NK-92 treated with Interleukin-12 subunit alpha and Interleukin-12 subunit beta, amount 100 ng/mL, for 24 hours (cell line): ENCODE measurements at places on chromosomes 4 and X.

DNA sequence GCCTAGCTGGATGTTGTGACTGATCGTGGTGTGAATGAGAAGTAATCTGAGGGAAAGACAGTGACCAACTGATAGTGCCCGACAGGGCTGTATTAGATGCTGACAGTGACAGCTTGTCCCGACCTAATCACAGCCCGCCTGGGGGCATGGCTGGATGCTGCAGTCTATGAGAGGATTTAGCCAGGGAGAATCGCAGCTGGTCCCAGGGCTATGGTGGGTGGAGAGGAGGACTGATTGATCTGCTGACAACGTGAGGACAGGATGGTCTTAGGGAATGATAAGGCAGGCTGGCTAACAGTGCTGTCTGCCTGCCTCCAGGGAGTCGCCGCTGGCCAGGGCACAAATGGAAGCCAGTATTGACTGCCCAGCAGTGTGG, 621 bp upstream of the SUV39H1 start:
- no peak for DNase-seq

DNA sequence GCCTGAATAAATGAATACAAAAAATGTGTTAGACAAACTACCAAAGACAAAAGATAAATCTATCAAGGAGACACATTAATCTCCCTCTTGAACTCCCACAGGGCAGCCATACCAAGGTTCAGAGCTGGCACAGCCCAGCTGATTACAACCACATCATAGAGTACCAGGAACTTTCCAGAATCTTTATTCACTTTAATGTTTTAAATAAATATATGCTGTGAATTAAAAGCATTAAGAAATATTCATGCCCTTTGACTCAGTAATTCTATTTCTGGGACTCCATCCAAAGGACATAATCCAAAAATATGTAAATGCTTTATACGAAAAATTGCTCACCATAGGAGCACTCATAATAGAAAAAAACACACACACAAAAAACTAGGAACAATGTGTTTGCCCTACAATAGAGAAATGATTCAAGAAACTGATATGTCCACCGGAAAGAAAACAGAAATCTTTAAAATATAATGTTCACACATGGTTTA, 126.0 kb downstream of the LDB2 start:
- no peak for DNase-seq

GRCh38 chr4:143559757-143560147, 46.2 kb downstream of the SMARCA5 start:
- no peak for DNase-seq

- DNase-seq: no peak
Observed at GRCh38 chrX:24561121-24561520, 86.0 kb downstream of the PCYT1B start.

- DNase-seq: no peak
Observed at GRCh38 chrX:20452487-20452886, 185.8 kb upstream of the RPS6KA3 start.

DNA sequence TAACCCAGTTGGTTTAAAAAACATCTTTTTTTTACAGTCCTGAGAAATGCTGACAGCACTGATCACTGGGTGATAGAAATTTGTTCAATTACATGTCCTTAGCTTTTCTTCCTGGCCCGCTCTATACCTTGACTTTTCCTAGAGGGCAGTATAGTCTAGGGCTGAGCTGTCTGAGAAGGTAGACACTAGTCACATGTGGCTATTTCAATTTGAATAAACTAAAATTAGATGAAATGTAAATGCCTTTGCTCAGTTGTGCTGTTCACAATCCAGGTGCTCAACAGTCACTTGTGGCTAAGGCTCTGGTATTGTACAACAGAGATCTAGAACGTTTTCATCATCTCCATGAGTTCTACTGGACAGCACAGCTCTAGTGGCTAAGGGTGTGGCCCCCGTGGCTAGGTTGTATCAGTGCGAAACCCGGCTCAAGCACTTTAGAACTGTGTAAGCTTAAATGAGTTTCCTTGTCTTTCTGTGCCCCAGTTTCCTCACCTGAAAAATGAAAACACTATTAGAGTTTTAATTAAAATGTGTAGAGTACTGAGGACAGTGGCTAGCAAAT, 111.6 kb upstream of the WDR17 start:
- DNase-seq: no peak

DNA sequence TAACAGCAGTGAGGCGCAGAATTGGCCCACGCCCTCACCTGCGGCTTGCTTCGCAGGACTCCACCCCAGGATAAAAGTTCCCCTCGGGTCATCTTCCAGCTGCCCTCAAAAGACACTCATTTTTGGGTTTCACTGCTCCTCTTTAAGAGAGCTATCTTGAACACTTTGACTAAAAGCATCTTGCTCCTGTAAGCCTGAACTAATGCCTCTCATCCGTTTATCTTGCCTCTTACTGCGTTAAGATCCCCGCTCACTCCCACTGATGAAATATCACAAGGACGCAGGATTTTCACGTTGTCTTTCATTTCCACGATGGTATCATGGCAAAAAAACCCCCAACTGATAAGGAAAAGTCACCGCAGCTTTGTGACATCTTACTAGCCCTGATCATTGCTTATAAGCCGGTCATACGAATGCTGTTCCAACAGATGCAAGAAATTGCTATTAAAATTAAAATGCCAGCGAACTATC, 591 bp upstream of the ACSL4 start:
- DNase-seq: no peak

- no peak for DNase-seq
Observed at GRCh38 chr4:107548211-107548905, 171.7 kb downstream of the PAPSS1 start.

DNA sequence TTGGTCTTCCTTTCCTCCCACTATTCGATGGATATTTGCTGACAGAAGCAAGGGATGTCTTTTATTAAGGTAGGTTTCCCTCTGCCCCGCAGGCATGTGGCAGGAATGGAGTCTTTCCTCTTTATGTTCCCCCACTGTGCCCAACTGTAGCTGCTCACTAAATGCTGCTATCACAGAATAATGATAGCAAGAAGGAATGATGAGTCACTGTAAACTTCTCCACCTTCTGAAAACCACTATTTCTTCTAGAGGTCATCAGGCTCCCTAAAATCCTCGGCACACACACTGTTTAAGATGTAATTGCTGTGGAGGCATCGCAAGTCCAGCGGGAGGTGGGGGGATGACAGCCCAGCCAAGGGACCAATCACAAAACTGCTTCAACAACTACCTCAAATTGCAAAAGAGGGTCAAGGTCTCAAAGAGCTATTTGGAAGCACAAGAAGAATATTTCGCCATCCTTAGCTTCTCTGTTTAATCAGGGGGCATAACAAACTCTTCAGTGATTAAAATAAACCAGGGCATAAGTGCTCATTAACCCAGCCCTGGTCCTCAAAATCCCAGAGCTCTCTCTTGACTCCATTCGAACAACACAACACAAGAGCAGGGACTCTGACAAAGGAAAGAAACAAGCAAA, 13.9 kb downstream of the QDPR start:
- no peak for DNase-seq

DNA sequence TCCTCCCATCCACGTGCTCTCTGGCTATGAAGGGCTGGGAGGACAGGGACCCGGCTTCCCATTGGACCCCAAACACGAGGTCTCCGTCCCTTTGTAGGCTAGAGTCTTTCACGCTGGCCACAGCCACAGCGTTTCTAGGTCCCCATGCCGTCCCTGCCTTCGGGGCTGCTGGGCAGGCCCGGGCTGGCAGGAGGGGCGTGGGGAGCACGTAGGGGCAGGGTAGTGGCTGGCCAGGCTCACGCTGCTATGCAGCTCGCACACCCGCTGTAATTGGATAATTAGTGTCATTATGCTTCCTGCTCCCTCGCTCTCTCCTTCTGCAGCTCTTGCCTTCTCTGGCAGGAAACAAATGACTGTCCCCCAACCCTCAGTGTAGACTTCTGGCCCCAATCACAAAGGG, 9.8 kb downstream of the ATP2B3 start:
- DNase-seq: no peak

- no peak for DNase-seq
Observed at GRCh38 chrX:68665502-68665901, 18.0 kb downstream of the STARD8 start.

GRCh38 chr4:74117024-74117534, 18.1 kb upstream of the CXCL2 start:
- no peak for DNase-seq

DNA sequence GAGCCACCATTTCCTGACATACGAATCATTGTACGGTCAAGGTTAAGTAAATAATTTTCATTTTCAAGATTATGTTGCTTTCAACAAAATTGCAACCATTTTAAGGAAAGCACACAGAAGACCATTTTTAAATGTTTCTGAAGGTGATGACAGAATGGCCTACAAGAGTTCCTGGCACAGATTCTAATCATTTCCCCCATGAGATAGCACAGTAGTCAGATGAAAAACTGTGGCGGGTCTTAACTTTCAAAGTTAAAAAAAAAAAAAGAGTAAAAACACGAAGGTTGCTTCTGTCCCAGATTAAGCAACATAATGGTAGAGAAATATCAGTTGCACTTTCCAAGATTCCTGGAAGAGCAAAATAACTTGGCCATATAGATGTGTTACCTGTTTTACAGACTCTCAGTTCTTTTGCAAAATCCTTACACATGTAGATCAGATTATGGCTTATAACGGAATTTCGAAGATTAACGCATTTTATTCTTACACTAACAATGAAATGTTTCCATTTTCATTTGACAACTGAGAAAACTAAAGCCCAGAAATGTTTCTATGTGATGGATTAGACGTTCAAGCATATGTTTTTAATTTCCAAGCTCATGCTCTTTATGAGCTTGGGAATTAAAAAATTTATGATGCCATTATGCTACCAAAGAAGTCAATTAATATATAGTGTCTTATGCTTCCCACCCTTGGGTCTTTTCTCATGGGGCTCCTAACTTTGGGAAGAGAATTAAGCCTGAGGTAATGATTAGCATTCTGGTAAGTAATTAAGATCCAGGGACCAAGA, 335.1 kb upstream of the CLNK start:
- DNase-seq: no peak

DNA sequence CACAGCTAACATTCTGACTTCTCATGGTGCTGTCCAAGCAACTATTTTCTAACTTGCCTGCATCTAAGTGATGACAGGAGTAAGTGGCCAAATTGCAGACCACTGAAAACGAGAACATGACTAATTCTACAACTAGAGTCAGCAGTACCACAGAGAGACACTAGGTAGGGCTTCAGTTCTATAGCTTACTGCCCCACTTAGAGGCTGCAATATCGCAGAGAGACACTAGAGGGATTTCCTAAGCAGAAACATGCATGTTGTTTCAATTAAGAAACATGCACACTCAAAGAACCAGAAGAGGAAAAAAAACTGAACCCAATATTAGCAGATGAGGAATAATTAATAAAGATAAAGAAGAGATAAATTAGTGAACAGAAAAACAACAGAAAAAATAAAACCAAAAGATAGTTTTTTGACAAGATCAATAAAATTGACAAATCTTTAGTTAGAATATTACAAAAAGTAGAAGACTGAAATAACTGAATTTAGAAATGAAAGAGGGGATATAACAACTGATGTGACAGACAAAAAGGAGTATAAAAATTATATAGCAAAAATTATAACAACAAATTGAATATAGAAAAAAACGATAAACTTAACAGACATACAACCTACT, 100.8 kb downstream of the SPIN4 start:
- no peak for DNase-seq

DNA sequence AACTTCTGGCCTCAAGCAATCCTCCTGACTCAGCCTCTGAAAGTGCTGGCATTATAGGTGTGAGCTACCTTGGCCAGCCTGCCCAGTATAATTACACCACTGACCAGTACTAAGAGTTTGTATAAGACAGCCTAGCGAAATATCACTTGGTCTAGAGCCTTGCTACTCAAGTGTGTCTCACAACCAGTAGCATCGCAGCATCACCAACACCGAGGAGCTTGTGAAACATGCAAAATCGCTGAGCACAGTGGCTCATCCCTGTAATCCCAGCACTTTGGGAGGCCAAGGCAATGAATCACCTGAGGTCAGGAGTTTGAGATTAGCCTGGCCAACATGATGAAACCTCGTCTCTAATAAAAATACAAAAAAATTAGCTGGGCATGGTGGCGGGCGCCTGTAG, 102.0 kb upstream of the GATB start:
- DNase-seq: no peak

- DNase-seq: no peak
Observed at GRCh38 chr4:74823194-74823593, 28.9 kb upstream of the BTC start.

DNA sequence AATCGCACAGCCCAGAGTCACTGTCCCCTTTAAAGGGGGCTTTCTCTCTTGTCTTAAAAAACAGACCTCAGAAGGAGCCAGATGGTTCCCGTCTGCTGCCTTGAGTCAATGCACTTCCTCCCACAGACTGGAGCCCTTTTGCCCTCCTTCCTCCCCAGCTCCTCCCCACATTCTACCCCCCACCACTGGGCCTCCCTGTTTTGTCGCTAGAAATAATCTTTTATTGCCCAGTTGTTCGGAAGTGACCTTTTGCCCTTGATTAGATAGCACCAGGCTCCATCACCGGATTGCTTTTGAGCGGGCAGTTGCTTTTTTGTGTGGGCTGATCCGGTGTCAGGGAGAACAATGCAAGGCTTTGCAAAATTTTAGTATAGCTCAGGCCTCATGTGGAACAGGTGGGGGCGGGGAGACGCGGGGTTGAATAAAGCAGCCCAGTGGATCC, 47.7 kb downstream of the SPRY1 start:
- DNase-seq: no peak

- no peak for DNase-seq
Observed at GRCh38 chr4:74093981-74094623, 4.9 kb downstream of the CXCL2 start.

DNA sequence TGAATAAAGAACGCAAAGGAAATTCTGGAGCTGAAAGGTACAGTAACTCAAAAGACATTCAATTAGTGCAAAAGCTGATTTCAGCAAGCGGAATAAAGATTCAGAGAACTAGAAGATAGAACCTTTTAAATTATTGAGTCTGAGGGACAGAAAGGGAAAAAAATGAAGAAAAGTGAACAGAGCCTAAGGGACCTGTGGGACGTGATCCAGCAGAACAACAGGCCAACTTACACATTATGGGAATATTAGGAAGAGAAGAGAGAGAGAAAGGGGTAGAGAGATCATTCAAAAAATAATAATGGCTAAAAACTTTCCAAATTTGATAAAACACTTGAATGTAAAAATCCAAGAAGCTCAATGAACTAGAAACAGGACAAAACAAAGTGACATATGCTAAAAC, 17.5 kb upstream of the GPRASP2 start:
- DNase-seq: no peak

- DNase-seq: no peak
Observed at GRCh38 chr4:150395872-150396271, 186.1 kb upstream of the MAB21L2 start.
